ENCODE measurements at places on chromosomes 4 and X. TPM values are rescaled to one million over a fixed set of nuclear protein-coding genes. Genes with fewer than 3 reads are reported as not detected.

- DNase-seq, result no peak
Observed at GRCh38 chrX:32126997-32127396, 1055.2 kb upstream of the FTHL17 start.

GRCh38 chrX:45009371-45010000, 136.5 kb downstream of the KDM6A start:
- DNase-seq, result no peak

DNA sequence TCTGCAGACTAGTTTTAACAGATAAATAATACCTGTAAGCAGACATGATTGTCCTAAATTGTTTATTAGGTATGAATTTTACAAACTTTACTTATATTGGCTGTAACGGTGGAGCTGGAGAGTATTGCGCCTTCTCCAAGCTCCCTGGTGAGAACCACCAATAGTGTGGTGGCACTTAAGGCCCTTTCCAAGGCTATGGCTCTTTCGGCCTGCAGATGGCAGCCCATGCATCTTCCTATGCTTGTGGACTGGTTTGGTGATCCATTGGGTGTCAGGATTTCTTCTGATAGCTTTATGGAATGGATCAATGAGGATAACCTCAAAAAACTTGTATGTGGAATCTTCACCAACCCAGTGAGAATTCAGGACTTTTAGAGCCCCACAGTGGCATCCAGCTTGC, 7.8 kb downstream of the LARP1B start:
- no peak for DNase-seq

GRCh38 chr4:91064157-91064853, 937.1 kb downstream of the CCSER1 start:
- no peak for DNase-seq

DNA sequence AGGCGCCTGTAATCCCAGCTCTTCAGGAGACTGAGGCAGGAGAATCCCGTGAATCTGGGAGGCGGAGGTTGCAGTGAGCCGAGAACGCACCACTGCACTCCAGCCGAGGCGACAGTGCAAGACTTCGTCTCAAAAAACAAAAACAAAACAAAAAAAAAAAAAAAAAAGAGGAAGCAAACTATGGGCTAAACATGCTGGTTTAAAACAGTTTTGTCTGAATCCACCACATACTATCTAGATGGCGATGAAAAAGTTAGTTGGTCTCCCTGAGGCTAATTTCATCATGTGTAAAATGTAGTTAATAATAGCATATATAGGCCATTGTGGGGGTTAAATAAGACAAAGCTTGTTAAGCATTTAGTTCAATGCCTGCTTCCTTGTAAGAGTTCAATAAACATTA, 451.1 kb downstream of the RPA4 start:
- no peak for DNase-seq

GRCh38 chr4:145524552-145524951, 42.9 kb downstream of the SMAD1 start:
- DNase-seq, result no peak

DNA sequence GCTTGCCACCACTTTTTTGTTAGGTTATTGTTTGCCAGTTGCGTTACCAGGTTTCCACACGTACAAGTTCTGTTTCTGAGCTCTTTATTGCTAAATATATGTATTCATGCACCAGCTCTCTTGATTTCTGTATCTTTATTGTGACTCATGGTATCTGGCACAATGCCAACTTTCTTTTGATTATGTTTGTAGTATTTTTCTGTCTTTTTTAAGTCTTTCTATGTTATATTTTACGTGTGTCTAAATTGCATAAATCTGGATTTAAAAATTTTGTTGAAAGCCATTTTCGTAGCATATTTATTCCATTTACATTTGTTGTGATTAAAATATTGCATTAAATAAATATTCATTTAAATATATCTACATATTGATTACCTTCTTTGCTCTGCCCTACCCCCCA, 73.8 kb downstream of the KDM6A start:
- no peak for DNase-seq

- no peak for DNase-seq
Observed at GRCh38 chrX:109672239-109672638, 47.3 kb upstream of the KCNE5 start.

DNA sequence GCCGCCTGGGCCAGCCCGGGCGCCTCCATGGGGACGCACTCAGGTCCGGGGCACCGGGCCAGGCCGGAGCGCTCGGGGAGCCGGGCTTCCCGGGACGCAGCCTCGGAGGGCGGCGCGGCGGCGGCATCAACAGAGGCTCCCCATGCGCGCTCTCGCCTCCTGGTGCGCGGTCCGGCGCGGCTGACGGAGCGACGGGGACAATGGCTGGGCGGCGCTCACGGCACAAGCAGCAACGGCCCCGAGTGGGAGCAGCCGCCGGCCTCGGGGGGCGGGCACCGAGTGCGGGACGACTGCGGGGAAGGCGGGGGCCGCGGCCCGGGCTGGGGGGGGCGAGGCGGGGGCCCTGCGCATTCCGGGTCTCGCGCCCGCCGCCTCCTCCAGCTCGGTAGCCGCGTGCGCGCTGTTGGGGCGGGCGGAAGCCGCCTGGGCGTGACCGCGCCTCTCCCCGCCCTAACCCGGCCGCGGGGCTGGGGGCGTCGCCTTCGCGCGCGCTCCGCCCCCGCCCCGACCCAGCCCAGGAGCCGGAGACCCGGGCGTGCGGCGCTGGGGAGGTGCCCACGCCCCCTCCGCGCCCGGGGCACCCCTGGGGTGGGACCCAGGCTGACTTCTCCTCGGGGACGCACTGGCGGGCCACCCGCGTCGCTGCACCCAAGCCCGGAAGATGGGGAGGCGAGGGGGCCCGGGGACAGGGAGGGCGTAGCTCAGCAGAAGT, at the start of gene PRKX:
Gene PRKX, minus strand, starts transcription at position 425 of the 712 bp plus-strand sequence. Its CDS starts 396 bp downstream, at position 29.
- peak; percentile 34 for DNase-seq

DNA sequence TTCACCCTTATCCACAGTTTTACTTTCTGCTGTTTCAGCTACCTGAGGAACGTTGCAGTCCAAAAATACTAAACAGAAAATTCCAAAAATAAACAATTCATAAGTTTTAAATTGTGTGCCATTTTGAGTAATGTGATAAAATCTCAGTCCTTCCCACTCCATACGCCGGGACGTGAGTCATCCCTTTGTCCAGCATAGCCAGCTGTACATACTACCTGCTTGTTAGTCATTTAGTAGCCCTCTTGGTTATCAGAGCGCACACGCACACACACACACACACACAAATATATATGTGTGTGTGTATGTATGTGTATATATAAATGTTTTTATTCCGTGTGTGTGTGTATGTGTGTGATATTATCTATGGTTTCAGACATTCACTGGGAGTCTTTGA, 4.8 kb upstream of the CCSER1 start:
- no peak for DNase-seq

- no peak for DNase-seq
Observed at GRCh38 chrX:63761639-63762038, 23.4 kb downstream of the ARHGEF9 start.

DNA sequence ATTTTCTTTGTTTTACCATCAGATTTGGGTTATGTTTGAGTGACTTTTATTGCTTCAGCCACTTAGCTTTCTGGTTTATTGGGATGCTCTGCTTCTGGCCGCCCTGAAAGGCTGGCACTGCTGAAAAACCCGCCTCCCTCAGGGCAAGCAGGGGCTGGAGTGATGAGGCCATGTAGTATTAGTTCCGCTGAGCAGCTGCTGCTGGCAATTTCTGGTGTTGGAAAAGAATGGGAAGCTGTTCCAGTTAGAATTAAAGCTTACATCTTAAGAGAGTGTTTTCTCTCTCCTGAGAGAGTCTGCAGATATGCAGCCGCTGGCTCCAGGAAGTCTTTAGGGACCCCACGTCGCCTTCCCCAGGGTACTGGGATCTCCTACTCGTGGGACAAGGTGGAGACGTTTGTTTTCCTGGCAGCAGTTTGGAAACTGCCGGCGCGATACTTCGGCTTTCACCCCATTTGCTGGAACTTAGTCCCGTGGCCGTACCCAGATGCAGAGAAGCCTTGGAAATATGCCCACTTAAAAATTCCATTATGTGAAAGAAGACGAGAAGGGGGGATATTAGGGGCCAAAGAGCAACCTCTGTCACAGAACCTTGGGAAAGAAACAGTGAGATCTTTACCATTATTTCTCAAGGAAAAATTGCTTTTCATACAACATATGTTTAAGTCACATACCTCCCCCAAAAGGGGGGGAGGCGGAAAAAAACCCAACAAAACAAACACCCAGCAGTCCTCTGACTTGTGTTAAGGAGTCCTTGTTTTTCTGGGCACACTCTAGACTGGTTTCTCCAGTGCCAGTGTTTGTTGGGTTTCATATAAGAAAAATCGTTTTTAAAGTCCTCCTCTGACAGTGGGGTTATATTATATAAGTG, 72.6 kb downstream of the TMEM131L start:
- DNase-seq, result peak; percentile 59

- DNase-seq, result no peak
Observed at GRCh38 chr4:4838051-4838935, 21.2 kb upstream of the MSX1 start.

DNA sequence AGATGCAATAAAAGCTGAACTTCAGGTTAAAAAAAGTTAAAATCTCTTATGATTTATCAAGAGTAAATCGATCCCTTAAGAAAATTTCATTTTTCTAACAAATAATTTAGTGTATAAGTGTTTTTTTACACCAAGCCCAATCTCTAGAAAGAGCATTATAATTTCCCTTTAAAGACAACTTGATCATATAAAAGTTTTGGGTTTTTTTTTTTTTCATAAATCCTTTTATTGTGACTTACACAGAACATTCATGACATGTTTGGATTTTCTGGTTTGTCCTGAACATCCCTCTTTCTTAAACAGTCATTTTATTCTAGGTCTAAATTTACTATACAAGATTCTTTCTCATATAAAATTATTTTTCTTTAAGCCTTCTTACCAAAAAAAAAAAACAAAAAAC, 6.5 kb downstream of the ZNF721 start:
- DNase-seq, result no peak

GRCh38 chr4:48766131-48766792, 13.8 kb downstream of the FRYL start:
- no peak for DNase-seq

DNA sequence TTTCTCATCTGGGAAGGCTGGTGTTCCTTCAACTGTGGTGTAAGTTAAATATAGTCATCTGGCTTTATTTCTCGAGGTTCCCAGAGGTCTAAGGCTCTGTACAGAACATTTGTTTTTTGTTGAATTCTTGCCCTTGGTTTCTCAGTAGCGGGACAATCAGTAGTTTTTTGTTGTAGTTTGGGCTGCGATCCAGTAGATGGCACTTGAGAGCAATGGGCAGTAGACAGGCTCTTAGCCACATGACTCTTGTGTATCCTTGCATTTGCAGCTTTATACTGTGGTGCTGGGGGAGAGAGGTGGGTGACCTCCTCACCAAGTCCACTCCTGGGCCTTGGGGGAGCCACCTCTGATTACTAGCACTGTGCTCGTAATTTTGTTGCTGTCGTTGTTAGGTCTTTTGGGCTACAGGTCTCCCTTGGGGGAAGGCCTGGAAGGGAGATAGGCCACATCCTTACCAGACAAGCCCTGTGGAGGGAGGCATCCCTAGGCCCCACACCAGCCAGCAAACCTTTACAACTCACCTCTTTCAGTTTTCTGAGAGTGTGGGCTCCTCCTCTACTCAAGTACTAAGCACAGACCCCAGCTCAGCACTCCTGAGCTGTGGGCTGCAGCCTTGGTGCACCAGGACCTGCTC, 8.1 kb downstream of the ETDB start:
- no peak for DNase-seq

DNA sequence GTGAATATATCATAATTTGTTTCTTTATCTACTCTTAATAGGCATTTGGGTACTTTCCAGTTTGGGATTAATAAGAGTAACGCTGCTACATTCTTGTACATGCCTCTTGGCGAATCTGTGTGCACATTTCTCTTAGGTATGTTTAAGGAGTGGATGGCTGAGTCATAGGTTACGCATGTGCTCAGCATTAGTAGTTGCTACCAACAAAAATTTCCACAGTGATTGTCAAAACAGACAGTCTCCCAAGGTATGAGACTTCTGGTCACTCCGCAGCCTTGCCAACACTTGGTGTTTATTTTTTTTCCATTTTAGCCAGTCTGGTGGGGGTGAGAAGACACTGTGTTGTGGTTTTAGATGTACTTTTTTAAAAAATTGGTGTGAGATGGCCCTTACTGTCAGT, 44.6 kb downstream of the FGFBP1 start:
- DNase-seq, result no peak

DNA sequence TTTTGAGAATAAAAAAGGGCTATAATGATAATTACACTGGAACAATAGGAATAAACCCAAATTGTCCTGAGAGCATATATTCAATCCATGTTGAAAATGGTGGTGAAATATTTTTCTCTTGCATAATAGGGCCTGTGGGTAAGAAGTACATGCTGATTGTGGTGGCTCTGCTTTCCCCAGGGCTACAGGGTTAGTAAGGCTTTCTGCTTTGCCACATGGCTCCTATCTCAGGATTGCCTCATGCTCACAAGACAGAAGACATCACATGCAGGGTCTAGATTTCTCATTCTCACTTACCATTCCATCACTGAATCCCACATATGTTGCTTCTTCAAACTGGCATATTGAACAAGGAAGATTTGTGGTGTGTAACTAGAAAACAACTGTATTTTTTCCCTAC, 12.4 kb upstream of the VEGFC start:
- no peak for DNase-seq

GRCh38 chrX:65451663-65452062, 82.9 kb downstream of the LAS1L start:
- no peak for DNase-seq

DNA sequence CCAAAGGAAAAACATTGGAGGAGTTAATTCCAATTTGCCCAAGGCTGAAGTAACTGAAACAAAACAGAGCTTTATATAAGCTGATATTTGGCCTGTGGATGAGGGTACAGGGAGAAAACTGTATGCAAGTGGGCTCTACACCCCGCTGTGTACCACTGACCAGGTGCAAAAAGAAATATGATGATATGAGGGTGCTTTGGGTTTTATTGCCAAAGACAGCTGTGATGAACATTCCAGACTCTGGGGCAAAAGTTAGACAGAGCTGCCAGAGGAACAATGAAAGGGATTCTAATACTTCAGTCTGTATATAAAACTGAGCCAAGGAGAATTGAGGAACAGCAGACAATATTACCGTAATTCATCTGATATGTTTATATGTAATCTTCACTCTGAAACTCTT, 117.4 kb downstream of the MID1 start:
- no peak for DNase-seq

GRCh38 chr4:139641218-139641617, 24.4 kb upstream of the MGST2 start:
- no peak for DNase-seq

Gene DSPP
- total RNA-seq, result not detected

Gene IL13RA1
- total RNA-seq, result 28.8 TPM

Gene C4orf54
- total RNA-seq, result 0.92 TPM

Gene GJB1
- total RNA-seq, result 38.6 TPM

Gene SNX25
- total RNA-seq, result 20.6 TPM

Gene LPAR4
- 1.4 TPM for total RNA-seq

Gene P2RY4
- 0.97 TPM for total RNA-seq

Gene CRLF2
- not detected for total RNA-seq

Gene GPC4
- 4.2 TPM for total RNA-seq

Gene CXCR3
- total RNA-seq, result not detected

Gene SSX2B
- total RNA-seq, result not detected

Gene SPATA4
- total RNA-seq, result 1.3 TPM

Gene NPY2R
- total RNA-seq, result 1.4 TPM

Gene BEX2
- total RNA-seq, result 81.7 TPM

Gene SLC34A2
- not detected for total RNA-seq

Gene TCEAL5
- 54.3 TPM for total RNA-seq

Gene TLR10
- 0.52 TPM for total RNA-seq

Gene PNMA5
- 3.4 TPM for total RNA-seq
